Metanephros (tissue), 2 donors: ENCODE measurements at places on chromosomes 4 and X. TPM values are rescaled to one million over a fixed set of nuclear protein-coding genes. Genes with fewer than 3 reads are reported as not detected.

BTK gene
- total RNA-seq, result 6.0 TPM

FGD1 gene
- 15.0 TPM for total RNA-seq

CSN1S1 gene
- total RNA-seq, result not detected

FGFR3 gene
- total RNA-seq, result 97.0 TPM

INTS6L gene
- total RNA-seq, result 17.3 TPM

PAK3 gene
- total RNA-seq, result 4.3 TPM

ETDC gene
- total RNA-seq, result not detected

MAGEA4 gene
- not detected for total RNA-seq

SERTM2 gene
- total RNA-seq, result 1.3 TPM

NAA11 gene
- not detected for total RNA-seq
